ENCODE measurements at places on chromosomes 11 and 22.

GRCh38 chr11:76124905-76125770, 81.2 kb downstream of the WNT11 start:
- DNase-seq, result no peak

- no peak for DNase-seq
Measured at GRCh38 chr11:12218909-12219308, 108.5 kb downstream of the MICAL2 start.

- no peak for DNase-seq
Measured at GRCh38 chr11:4084406-4085125, 10.0 kb upstream of the RRM1 start.

GRCh38 chr11:68741463-68741862, 9.9 kb downstream of the TESMIN start:
- no peak for DNase-seq

DNA sequence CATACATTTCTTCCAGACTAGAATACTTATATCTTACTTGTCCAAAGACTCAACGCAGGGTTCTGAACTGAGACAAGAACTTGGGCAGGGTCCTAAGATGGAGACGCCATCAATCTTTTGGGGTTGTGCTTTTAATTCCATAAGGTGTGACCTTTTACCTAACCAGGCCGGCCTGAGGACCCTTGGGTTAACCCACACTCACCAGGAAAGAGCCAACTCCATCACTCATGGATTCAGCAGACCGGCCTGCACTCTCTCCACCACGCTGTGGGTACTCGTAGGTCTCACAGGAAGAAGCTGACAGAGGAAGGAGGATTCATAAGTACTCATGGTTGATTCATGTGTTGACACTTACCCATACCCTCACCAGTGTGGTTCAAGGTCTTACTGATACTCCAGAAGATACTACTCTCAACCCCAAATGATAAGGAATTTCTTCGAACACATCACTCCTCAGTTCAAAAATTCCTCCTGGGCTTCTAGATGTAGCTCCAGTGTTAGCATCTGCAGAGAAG, 36.2 kb downstream of the USP35 start:
- no peak for DNase-seq

DNA sequence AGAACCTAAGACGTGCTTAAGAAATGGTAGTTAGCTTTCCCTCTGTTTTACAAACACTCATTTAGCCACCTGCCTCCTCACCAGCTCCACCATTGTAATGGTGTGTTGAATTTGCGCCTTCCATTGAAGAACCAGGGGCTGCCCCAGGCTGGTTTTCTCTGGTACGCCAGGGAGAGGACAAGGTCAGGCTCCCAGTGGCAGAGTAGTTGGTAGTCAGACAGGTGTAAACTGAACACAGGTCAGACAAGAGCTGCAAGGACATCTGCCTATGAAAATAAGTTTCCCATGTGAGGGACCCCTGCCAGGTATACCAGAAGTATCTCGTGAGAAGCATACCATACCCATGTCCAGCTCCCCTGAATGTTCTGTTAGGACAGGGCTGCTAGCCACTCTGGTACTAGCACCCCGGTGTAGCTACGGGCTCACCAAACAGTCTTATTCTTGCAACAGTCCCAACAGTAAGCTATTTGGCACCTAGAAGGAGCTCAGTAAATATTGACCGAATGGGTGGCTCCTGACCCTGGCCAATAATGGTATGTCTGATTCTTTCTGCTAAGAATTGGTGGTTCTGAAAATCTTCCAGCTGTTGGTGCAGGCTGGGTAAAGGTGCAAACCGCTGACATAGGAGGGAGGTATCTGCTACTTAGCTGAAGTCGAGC, 359.0 kb downstream of the LARGE1 start:
- no peak for DNase-seq

- no peak for DNase-seq
Measured at GRCh38 chr11:69698362-69698761, 5.5 kb downstream of the FGF19 start.

GRCh38 chr11:75939992-75940391, 125.0 kb downstream of the UVRAG start:
- DNase-seq, result no peak

DNA sequence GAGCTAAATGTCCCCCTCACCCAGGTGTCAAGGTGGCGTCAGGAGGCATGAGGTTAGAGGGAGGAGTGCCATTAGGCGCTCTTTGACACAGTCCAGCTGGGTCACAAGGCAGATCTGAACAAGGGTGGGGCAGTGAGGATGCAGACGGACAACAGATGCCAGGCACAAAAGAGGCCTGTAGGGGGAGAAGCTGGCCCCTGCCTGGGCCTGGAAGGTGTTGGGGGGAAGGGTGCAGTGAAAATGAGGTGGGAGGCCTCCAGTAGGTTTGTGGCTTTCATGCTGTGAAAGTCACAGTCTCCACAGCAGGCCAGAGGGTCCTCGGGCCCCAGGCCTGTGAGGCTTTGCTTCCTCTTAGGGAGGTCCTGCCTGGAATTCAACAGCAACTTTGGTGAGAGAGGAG, 85.0 kb upstream of the PLET1 start:
- DNase-seq, result no peak

GRCh38 chr11:70423523-70424505, 25.5 kb downstream of the CTTN start:
- DNase-seq, result no peak

- no peak for DNase-seq
Measured at GRCh38 chr11:99368583-99368982, 347.8 kb downstream of the CNTN5 start.

DNA sequence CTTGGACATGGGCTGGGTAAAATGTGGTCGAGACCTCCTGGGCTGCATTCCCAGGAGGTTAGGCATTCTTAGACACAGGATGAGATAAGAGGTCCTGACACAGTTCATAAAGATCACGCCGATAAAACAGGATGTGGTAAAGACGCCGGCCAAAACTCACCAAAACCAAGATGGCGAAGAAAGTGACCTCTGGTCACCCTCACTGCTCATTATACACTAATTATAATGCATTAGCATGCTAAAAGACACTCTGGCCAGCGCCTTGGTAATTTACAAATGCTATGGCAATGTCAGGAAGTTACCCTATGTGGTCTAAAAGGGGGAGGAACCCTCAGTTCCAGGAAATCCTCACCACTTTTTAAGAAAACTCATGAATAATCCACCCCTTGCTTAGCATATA, 983.3 kb downstream of the OPCML start:
- DNase-seq, result no peak

- DNase-seq, result no peak
Measured at GRCh38 chr11:56968524-56968923, 20.2 kb upstream of the OR5AK2 start.

GRCh38 chr11:114132417-114132816, 72.9 kb downstream of the ZBTB16 start:
- no peak for DNase-seq

- no peak for DNase-seq
Measured at GRCh38 chr11:45736424-45736823, 68.5 kb upstream of the SLC35C1 start.

- DNase-seq, result no peak
Measured at GRCh38 chr11:46050003-46050461, 71.2 kb downstream of the PHF21A start.

GRCh38 chr11:119282495-119282894, 34.4 kb downstream of the MCAM start:
- DNase-seq, result no peak

GRCh38 chr11:112156153-112156955, 7.5 kb downstream of the IL18 start:
- no peak for DNase-seq

- no peak for DNase-seq
Measured at GRCh38 chr11:94742665-94743064, 25.5 kb upstream of the AMOTL1 start.

- no peak for DNase-seq
Measured at GRCh38 chr11:133697161-133697560, 148.2 kb downstream of the SPATA19 start.

DNA sequence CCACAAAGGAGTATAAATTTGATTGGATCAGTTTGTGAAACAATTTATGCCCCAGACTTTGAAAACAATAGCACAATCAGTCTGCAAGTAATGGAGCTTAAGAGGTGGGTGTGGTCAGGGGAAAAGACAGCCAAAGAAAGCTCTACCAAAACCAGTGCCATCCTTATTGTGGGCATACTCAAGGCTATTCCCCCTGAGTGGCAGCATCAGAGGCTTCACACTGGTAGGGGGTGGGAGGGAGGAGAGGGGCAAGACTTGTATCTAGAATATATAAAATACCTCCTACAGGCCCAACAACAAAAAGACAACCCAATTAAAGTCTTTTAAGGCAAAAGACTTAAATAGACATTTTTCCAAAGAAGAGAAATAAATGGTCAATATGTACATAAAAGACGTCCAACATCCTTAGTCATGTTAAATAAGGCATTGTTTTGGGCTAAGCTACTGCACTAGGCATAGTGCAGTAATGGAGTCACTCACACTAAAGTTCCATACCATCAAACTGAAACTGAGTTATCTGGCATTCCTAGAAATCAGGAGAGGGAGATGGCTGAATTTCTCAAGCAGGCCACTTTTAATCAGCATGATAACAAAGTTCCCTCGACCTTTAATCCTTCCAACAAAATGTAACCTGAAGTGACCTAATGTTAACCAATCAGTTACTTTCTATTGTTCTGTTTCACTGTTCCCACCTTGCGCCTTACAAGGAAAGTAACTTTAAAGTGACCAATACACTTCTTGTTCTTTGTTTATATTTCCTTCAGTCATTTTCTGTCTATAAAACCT, 24.8 kb downstream of the NARS2 start:
- DNase-seq, result no peak

DNA sequence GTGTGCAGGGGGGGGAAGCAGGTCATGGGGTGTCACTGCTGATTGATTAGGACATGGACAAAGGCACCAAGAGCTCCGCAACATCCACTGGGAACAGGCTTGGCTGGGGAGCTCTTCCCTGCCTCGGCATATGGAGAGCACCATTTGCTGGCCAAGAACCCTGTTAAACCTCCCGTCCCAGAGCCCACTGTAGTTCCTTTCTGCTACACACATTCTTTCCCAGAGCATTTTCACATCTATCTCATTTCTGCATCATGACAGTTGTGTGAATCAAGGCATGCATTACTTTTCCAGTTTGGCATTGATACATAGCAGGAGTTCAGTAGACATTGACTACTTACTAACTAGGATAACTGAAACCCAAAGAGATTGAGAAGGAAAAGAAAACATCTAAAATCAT, 333.4 kb upstream of the B3GAT1 start:
- DNase-seq, result no peak

GRCh38 chr11:11446967-11447366, 93.9 kb upstream of the CSNK2A3 start:
- DNase-seq, result no peak

DNA sequence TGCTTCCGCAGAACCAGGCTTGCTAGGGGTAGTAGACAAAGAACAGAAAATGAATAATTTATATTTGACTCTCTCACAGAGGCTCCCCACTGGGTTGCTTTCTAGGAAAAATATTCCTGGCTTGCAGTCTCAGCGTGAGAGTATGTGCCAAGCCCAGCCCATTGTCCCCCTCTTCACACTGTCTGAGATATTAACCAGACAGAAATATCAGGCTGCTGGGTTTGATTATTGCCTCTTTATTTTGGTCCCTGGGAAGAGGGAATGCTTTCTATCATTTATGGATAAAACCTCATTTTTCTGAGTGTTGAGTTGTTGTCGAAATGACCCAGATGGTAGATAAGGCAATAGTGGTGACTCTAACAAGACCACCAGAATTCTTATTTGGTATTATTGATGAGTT, 367.9 kb downstream of the METTL15 start:
- no peak for DNase-seq

GRCh38 chr22:20227363-20227762, 40.8 kb downstream of the RTN4R start:
- DNase-seq, result no peak

DNA sequence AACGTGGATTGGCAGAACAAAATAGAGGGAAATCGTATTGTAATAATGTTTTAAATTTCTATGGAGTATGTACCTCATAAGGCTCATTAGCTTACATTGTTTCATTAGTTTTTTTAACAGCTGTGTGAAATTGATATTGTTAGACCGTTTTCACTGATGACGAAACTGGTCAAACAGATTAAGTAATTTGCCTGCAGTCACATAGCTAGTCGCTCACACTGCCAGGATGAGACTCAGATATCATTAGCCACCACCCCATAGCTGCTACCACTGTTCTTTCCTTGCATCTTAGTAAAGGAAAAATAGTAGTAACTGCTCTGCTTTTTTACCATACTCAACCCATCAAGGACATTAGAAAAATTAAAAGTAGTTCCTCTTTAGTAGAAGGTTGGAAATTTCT, 64.0 kb downstream of the DKK3 start:
- no peak for DNase-seq

- DNase-seq, result no peak
Measured at GRCh38 chr11:2235588-2236326, 34.6 kb downstream of the ASCL2 start.

GRCh38 chr11:74282914-74283371, 28.5 kb downstream of the P4HA3 start:
- DNase-seq, result no peak

DNA sequence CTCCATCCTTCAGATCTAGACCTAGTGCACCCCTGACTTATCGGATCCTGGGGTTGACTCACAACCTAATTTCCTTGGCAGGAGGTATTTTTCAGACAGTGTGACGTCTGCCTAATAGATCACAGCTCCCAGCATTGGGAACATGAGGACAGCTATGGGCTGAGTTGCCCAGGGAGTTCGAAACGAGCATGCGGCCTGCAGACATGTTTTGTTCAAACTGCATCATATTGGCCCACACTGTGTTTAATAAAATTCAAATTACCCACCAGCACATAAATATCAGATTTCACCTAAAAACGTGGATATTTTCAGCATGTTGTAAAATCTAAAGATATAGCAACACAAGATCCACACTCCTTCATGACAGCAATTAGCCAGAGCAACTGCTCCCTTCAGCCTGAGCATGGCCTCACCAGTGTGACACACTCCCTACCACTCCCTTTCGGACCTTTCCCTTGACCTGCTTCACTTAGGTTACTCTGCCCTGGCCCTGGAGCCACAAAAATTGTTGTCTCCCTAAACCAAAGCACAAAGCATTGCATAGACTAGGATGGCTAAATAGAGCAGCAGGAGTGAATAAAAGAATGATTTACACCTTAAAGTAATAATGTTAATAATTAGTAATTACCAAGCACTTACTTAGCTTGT, 53.6 kb upstream of the USP47 start:
- no peak for DNase-seq

DNA sequence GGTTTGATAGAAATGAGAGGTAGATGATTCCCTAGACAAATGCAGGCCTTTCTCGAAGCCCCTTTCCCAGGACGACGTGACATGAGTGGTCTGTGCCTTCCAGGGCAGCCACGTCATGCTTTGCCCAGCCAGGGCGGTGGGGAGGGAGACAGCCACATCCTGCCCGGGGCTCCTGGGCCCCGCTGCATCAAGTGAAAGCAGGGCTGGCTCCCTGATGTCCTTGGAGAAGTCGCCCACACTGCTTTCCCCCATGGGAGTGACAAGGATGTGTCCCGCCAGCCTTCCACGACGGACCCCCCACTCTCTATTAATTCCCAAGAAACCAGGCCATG, 13.2 kb downstream of the PPARA start:
- DNase-seq, result no peak

- DNase-seq, result no peak
Measured at GRCh38 chr11:117973503-117973860, 12.7 kb upstream of the IL10RA start.

- no peak for DNase-seq
Measured at GRCh38 chr11:58629857-58630256, 7.4 kb downstream of the CNTF start.

GRCh38 chr11:83235825-83236224, 42.3 kb downstream of the ANKRD42 start:
- no peak for DNase-seq
